ENCODE measurements at places on chromosomes 1 and 21.

DNA sequence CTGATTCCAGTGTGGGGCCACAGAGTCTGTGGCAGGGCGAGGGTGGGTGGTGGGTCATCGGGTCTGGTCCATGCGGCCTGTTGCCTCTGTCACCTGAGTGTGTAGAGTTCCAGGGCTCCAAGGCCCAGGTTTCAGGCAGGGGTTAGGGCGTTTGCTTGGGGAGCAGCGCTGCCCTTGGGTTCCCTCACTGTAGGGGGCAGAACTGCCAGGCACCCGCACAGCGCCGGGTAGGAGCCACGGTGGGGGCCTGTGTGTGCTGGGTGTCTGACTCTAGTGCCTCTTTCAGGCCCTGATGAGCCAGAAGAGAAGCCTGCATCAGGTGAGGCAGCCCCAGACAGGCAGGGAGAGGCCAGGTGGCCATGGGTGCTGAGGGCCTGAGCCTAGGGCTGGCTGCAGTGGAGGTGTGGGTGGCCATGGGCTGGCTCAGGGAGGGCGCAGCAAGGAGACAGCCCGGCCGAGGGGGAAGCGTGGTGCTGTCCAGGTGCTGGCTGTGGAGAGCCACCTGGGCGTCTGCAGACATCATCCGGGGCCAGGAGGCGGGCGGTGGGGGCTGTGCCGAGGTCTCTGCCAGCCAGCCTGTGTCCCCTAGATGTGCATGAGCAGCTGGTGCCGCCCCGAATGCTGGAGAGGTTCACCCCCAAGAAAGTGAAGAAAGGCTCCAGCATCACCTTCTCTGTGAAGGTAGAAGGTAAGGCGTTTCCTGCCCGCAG, 72.3 kb downstream of the TRIM11 start:
- no peak for DNase-seq

DNA sequence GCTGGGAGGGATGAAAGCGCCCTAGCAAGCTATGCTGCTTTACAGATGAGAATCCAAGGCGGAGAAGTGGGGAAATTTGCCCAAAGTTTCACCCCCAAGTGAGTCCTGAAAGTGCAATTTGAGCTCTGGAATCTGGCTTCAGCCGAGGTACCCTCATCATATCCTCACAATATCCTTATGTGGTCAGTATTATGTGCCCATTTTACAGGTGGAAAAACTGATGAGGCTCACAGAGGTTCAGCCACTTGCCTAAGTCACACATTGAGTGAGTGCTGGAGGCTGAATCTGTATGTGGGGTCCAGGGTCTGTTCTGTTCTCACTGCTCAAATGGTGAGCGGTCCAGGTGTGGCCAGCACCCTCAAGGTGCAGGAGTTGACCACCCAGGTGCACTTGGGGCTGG, 85.3 kb downstream of the MATN1 start:
- DNase-seq: no peak

DNA sequence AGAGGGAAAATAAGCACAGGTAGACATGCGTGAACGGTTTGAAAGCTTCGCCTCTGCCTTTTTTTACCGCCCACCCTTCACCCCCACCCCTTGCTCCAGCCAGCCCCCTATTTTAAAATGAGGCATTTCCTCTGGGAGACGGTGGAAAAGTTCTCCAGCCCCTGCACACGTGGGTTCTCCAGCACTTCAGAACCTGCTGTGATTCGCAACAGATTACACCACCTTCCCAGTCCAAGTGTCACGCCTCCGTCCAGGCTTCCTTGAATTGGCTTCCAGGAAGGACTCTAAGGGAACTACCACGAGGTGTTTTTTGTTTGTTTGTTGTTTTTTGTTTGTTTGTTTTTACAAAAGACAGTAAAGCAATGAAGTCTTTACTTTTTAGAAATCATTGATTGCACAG, 2.6 kb downstream of the LRRC7 start:
- DNase-seq: no peak

GRCh38 chr1:58844176-58844575, 60.3 kb upstream of the JUN start:
- no peak for DNase-seq

DNA sequence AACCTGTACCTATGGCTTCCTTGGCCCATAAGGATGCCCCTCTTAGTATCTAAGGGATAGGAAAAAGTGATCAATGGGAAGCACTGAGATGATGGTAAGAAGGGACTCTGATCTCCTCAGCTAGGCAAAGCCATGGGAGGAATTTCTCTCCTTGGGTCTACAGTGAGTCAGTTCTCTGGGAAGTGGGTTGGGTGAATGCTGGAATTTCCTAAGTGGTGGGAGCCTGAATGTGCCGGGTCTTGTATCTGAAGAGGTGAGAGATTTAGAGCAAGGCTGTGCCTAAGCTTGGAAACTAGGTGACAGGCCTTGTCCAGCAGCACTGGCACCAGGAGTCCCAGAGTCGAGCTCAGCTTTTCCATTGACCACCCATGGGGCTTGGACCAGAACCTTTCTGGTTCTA, 96.3 kb upstream of the SLC2A1 start:
- no peak for DNase-seq

GRCh38 chr1:43269627-43270375, at the start of gene TMEM125:
Gene TMEM125, plus strand, starts transcription at chr1:43269983. Its CDS starts 2,740 bp downstream, at chr1:43272723.
- no peak for DNase-seq

GRCh38 chr21:26070822-26071425, 99.6 kb downstream of the APP start:
- no peak for DNase-seq

- peak; percentile 60 for DNase-seq
Measured at GRCh38 chr1:202154766-202155477, 5.5 kb downstream of the PTPN7 start.

DNA sequence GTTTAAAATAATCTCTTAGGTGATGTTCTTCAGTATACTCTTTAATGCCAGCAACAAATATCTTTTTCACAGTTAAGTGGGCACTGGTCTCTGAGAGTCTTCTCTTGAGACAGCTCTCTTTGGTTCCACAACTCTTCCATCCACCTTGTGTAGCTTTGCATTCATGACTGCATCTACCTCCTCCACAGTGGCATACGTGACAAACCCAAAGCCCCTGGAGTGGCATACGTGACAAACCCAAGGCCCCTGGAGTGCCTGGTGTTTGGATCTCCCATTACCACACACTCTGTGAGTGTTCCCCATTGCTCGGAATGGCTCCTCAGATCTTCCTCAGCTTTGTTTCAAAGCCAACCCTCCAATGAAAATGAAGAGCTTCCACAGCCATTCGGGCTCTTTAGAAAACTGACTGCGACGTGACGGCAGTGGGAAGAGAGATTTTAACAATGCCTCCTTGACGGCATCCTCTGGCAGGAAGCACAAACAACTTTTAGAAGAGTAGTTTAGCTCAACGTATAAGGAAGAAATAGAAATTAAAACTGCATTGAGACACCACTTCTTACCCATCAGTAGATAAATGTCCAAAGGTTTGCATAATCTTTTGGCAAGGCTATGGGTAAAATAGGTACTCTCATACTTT, 45.8 kb downstream of the SLC30A7 start:
- DNase-seq: no peak
